Activated T-helper 1 cell treated with Interleukin-2 at 50 U/mL for 16 hours (primary cell): ENCODE measurements at places on chromosomes 16 and 17.

GRCh38 chr16:31700200-31700529 is 172.5 kb downstream of the AHSP start:
- DNase-seq: no peak

- no peak for DNase-seq
These were observed 89.5 kb upstream of the TOB1 start for GRCh38 chr17:50955667-50956120.

DNA sequence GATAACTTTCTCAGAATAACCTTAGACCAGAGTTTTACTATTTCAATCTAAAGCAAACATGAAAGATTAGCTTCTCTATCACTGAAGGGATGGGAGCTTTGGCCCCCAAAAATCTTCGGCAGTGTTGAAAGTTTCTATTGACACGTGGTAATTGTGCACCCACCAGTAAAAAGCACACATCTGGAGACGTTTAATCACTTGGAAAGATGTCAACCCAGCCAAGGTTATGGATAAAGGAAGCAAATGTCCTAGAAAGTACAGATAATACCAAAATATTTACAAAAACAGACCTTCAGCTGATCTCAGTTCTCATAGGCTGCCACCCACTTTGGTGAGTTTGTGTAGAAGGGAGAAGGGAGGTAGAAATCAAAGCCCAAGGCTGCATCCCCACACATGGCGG is 5.3 kb downstream of the MYCBPAP start:
- DNase-seq: no peak

- DNase-seq: no peak
These were observed 76.9 kb downstream of the RAI1 start for GRCh38 chr17:17757956-17758845.

DNA sequence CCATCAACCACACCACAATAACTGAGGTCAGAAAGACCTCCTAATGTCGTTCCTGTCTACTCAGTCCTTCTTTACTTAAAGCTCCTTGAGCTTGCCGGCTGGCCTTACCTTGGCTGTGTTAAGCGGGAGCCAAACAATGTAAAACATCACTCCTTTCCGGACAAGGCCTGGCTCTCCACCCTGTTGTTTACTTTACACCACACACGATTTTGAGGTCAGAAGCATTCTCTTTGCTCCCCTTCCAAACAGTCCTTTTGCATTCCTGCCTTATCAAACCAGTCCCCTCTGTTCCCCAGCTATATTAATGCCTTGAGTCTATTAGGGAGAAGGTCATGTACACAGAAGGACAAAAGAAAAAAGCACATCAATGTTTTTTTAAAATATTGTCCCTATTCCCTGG is 19.3 kb upstream of the SHISA6 start:
- DNase-seq: no peak

DNA sequence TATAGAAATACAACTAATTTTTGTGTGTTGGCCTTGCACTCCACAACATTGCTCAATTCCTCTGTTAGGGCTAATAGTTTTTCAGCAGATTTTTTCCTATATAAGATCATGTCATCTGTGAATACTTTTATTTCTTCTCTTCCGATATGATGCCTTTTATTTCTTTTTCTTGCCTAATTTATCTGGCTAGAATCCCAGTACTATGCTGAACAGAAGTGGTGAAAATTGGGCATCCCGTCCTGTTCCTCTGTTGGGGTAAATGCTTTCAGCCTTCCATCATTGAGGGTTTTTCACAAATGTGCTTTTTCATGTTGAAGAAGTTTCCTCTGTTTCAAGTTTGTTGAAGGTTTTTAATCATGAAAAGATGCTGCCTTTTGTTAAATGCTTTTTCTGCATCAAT is 22.7 kb upstream of the TNFRSF13B start:
- no peak for DNase-seq

GRCh38 chr17:39962642-39963220 is at the start of gene GSDMA:
TSS of gene GSDMA (plus strand) at chr17:39963004. CDS start at chr17:39965688, 2,684 bp downstream.
- no peak for DNase-seq

DNA sequence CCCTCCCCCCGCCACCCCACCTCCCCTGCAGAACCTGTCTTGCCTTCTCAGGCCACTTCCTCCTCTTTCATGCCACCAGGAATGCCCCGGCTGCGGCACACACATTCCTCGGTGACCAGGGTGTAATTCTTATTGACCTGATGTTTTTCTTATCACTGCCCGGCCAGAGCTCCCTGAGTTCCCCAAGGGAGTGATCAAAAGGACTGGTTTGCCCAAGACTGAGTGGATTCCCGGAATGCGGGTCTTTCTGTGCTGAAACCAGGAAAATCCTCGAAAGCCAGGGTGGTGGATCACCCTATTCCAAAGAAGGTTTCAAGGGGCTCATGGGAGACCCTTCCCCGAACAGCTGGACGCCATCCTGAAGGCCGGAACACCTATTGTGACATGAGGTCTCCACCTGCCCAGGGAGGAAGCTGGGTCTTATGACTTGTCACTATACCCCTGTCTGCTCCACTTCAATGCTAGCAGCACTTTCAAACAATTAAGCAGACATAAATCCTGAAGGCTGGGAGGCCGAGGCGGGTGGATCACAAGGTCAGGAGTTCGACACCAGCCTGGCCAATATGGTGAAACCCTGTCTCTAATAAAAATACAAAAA is 53.0 kb upstream of the RPL38 start:
- DNase-seq: no peak

- DNase-seq: no peak
These were observed 33.9 kb upstream of the SNN start for GRCh38 chr16:11634312-11634711.

DNA sequence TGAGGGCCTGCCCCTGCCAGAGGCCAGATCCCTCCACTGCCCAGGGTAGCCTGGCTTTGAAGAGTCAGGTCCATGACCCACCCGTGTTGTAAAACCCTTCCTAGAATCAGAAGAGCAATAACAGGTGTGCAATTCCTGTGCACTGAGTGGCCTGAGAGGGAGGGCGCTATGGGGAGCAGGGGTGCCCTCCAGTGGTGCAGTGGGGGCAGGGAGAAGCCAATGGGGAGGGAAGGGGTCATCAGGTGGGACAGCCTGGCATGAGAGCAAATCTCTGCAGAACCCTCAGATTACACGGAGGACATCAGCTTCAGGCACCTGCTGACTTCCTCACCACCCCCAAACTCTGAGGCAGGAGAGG is 72.9 kb upstream of the ZNF469 start:
- DNase-seq: no peak

DNA sequence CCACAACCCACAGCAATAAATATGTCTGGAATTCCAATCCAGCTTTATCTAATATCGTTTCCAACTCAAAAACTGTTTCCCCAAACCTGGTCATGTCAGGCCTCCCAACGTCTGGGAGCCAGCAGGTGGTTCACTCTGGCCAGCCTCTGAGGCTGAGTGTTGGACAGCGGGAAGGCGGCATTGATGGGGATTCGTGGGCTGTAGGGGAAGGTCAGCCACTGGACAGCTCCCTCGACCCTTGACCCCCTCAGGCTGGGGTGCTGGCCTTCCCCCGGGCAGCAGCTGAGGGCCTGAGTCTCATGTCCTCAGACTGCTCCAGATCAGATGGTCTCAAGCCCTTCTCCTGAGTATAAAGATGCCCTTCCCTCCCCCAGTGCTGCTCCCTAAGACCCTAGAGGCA is 50.2 kb downstream of the SDK2 start:
- DNase-seq: no peak

- DNase-seq: no peak
These were observed 7.5 kb downstream of the POLR2C start for GRCh38 chr16:57469917-57470470.

GRCh38 chr16:21584817-21585216 is 14.6 kb upstream of the METTL9 start:
- DNase-seq: no peak

- DNase-seq: no peak
These were observed 55.5 kb downstream of the SYT17 start for GRCh38 chr16:19223235-19224170.

GRCh38 chr16:51763072-51763661 is 612.1 kb upstream of the SALL1 start:
- no peak for DNase-seq

DNA sequence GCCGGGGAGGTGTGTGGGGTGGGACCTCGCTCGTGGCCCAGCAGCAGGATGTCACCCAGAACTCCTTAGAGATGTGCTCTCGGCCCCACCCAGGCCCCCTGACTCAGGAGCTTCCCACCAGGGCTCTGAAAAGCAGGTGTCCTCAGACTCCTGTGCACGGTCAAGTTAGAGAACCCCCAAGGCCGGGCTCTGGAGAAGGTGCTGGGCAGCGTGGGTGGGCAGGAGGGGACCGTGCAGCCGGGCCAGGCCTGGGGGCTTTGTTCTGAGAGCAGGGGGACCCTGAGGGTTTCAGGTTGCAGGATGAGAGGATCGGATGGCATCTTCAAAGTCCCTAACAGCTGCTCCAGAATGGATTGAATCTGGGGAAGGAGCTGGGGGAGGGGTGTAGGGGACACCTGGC is 164.4 kb upstream of the CIBAR2 start:
- DNase-seq: no peak

DNA sequence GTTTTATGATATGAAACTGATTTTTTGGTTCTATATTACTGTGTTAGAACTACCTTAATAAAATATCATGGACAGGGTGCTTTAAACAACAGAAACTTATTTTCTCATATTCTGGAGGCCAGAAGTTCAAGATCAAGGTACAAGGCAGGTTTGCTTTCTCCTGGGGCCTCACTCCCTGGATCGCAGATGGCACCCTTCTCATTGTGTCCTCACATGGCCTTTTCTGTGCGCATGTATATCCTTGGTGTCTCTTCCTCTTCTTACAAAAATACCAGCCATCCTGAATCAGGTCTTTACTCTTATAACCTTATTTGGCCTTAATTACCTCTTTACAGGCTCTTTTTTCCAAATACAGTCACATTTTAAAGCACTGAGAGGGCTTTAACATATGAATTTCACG is 906.1 kb downstream of the CDH11 start:
- no peak for DNase-seq

- no peak for DNase-seq
These were observed 42.9 kb upstream of the MRTFB start for GRCh38 chr16:14028202-14028601.

GRCh38 chr17:82534401-82534812 is 14.9 kb downstream of the FOXK2 start:
- DNase-seq: no peak

GRCh38 chr17:80818871-80819270 is 172.8 kb upstream of the CHMP6 start:
- DNase-seq: no peak

DNA sequence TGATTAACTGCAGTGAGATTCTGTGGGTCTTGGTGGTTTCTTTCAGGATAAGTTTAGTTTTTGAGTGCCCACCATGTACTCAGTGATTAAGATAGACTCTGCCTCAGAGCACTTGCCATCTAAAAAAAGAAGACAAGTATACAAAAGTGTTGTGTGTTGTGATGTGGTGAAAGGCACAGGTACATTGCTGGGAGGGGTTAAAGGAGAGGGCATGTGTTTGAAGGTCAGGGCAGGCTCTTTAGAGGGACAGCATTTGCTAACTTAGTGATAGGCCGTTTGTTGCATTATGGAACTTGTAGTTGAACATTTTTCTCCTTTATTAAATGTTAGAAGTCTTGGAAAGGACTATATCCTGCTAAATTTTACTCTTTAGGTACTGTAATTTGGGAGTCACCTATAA is 26.5 kb downstream of the SF3B3 start:
- no peak for DNase-seq

GRCh38 chr17:40311575-40311974 is 2.6 kb downstream of the RARA start:
- no peak for DNase-seq

DNA sequence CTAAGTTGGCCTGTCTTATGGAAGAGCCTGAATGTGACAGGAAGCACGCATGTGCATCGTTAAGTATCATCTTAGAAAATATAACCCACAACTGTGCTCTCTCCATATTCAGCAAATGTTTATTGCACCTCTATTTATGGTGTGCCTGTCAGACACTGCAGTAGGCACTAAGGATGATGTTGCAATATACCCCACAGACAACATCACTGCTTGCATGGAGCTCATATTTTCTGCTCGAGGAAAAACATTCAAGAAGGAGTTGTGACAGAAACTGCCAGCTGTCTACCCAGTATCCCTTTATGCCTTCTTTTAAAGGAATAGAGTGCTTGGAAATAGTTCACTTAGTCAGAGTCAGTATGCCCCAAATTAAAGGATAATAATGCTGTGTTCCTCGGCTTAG is 132.3 kb upstream of the RBFOX1 start:
- DNase-seq: no peak

DNA sequence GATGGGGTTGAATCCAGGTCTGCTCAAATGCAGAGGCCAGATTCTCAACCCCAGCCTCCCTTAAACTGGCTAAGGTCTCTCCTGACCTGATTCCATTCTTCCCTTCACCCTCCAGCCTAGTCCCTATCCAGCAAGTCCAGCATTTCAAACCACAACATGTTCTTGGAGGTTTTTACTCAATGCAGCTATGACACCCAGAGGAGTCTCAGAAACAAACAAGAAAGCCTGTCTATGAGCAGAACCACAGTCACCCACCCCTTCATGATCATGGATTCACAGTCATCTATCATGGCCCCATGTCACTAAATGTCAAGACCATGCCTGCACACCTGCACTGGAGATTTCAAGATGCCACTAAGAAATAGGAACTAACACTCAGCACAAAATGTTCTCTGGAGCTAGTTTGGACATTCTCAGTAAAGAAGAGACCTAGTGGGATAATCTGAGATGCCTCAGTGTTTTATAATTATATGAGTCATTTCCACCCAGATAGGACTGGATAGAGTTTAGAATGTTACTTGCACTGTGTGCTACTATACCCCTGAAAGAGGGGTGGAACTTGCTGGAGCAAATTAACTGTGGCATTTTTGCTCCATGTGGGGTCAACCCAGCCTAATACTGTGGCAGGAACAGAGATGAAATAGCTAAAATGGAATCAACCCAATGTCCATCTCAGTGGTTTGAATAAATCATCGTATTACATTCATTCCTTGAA is 9.5 kb upstream of the METTL22 start:
- no peak for DNase-seq

DNA sequence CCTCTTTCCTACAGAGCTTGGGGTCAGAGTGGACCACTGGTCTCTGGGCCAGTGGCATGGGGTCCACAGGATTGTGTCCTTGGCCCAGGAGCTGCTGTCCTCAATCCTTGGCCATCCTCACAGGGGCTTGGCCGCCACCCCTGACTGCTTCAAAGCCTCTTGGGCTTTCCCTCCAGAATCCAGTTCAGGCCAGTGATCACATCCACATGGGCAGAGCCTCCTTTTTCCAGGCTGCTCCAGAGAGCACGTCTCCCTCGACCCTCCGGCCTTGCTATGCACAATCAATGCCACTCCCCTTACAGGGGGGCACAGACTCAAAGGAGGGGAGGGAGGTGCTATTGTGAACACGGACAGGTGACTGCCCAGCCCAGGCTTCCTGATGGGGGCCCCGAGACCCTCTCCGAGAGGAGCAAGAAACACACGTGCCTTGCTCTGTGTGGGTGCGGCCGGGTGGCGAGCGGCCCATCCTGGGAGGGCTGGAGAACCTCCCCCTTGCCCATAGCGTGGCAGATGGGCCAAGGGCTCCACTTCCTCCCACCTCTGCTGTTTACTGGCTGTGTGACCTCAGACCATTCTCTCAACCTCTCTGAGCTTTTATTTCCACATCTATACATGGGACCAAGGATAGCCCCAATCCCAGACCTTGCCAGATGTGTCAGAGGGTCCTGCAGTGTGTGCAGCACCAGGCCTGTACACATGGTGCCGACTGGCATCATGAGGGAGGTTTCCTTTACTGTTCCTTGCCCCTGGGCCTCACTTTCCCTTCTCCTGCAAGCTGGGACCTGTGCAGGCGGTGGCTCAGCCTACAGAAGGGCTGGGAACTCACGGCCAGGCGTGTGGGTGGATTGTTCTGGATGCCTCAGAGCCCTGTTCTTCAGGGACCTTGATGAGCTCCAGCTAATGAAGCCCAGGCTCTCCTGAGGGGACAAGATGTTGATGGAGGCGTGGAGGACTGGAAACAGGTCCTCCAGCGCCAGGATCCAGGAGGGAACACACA is 229.0 kb upstream of the GSE1 start:
- DNase-seq: no peak
